Glomerular endothelial cell (primary cell): ENCODE measurements at places on chromosomes 16 and 17.
A peak's percentile ranks its signal among the peaks of the same experiment; 100 is the strongest.

DNA sequence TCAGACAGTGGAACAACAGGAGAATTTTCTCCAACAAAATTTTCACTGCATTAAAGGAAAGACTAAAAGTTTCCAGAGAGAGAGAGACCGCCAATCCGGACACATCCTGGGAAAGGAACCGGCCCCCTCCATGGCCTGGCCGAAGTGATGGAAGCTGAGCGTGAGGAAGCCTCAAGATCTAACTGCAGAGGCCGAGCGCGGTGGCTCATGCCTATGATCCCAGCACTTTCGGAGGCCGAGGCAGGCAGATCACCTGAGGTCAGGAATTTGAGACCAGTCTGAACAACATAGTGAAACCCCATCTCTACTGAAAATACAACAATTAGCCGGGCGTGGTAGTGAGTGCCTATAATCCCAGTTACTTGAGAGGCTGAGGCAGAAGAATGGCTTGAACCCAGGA is 3.9 kb downstream of the CTRB2 start:
- DNase-seq, result no peak

GRCh38 chr17:67021743-67022450 is 22.5 kb upstream of the CACNG1 start:
- no peak for DNase-seq

GRCh38 chr16:78754713-78755112 is 655.3 kb downstream of the WWOX start:
- DNase-seq, result no peak

DNA sequence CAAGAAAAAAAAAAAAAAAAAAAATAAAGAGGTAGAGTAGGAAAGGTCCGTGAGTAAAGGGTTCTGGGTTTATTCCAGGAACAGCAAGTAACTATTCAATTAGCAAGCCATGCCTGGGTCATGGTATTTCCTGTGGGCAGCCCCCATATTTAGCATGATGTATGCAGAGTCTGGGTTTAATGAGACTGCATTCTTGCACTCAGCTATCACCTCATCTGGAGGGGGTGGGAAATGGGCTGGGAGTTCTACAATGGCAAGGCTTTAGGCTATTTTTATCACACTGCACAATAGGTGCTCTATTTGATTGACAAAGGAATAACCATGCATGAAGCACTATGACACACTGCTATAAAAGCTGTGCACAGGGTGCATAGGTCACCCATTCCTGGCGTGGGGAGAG is 104.0 kb upstream of the CCL2 start:
- no peak for DNase-seq

DNA sequence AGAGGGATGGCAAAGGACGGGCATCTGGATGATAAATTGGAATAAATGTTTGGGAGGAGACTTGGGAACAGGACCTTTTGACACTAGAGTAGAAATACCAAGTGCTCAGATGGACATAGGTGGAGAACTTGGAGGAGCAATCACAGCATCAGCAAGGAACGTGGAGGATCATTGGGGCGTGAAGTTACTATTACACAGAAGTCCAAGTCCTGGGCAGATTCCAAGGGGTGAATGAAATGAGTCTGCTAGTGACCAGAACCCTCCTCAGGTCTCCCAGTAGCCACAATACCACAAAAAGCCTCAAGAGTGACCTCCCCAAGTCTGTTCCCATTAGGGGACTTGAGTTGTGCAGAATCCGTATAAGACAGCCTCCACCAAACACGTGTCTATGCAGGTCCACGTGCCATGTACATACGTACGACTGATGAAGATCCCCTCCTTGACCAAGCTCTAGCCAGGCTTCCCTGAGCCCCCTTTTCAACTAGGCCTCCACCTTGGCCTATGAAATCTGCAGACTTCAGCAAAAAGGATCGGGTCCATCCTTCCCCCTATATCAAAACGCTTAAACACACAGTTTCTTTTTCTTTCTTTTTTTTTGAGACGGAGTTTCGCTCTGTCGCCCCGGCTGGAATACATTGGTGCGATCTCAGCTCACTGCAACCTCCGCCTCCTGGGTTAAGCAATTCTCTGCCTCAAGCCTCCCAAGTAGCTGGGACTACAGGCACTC is 2.2 kb downstream of the C17orf67 start:
- no peak for DNase-seq

- DNase-seq, result no peak
Observed at GRCh38 chr16:9499941-9500593, 408.6 kb downstream of the HAPSTR1 start.

GRCh38 chr17:46962374-46962790 is 16.7 kb downstream of the RPRML start:
- no peak for DNase-seq

DNA sequence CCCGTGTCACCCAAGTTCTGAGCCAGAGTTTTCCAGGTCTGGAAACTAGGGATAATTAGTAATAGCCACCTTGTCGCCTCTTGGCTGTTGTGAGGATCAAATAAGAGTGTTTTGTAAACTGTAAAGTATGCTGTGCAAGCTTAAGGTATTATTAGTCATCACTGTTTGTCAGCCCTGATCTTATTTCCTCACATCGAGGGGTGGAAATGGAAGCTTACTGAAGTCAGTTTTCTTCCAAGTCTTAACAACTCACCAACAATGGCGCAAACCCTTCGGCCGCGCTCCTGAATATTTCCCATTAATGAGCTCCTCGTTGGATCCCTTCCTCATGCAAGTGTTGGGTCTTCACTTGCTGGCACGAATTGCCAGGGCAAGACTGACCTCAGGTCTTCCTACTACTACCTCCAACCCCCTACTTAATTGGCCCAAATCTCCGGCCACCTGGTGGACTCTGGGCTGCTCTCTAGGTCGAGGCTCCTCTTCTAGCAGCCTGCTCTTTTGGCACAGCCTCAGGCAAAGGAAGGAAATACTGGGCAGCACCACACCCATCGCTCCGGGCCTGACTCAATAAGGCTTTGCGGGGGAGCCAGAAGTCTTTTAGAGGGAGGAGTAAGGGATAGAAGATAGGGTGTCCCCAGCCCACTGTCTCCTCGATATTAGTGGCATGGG is 885 bp upstream of the SLC35B1 start:
- DNase-seq, result no peak

GRCh38 chr16:75304521-75305363 is 53.3 kb upstream of the BCAR1 start:
- no peak for DNase-seq

GRCh38 chr16:84741340-84741830 is 41.6 kb downstream of the USP10 start:
- DNase-seq, result no peak

- peak; percentile 47 for DNase-seq
Observed at GRCh38 chr16:21626659-21627277, 25.6 kb downstream of the IGSF6 start.
